Mesenteric fat pad (tissue), 1 donor: ENCODE measurements at places on chromosomes 13 and 19. TPM values are rescaled to one million over a fixed set of nuclear protein-coding genes. Genes with fewer than 3 reads are reported as not detected.

- no peak for DNase-seq
Observed at GRCh38 chr13:42413484-42413815, 141.5 kb downstream of the AKAP11 start.

GRCh38 chr13:108425056-108425455 is 155.5 kb downstream of the TNFSF13B start:
- no peak for DNase-seq

Gene MAMSTR
- 0.58 TPM for total RNA-seq

Gene PIAS4
- total RNA-seq = 17.9 TPM

Gene DACT3
- total RNA-seq = 3.4 TPM

GRCh38 chr13:106061781-106062180 is 473.7 kb downstream of the EFNB2 start:
- DNase-seq = no peak
